ENCODE measurements at places on chromosomes 6 and 20.

DNA sequence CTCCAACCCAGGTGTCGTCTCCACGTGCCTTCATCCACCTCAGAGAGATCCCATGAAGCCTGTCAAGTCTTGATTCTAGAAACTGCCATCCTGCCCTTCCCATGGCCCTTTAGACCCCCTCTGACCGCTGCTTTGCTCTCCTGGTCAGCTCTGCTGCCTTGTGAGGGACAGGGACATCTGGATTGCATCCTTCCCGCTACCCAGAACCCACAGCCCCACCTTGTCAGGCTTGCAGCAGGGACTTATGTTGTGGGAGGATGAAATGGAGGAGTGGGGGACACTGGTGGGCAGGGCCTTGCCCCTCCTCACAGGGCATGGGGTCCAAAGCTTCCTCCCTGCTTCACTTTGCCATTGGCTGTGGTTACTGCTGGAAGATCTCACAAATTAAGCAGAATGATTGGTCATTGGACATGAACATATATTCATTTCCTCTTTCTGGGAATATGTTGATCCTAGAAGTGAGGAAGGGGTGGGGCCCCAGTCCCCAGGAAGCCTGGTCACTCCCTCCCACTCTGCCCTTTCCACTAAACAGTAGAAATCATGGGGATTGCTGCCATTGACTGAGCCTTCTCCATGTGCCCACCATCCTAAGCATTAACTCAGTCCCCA is 4.5 kb downstream of the GLP1R start:
- DNase-seq: no peak

GRCh38 chr20:39042279-39043150 is 80.4 kb downstream of the DHX35 start:
- peak; percentile 27 for DNase-seq

GRCh38 chr6:158408552-158409130 is 96.4 kb downstream of the TULP4 start:
- DNase-seq: peak; percentile 93

- DNase-seq: peak; percentile 96
Measured at GRCh38 chr6:75204217-75204958, 1.5 kb downstream of the COL12A1 start.

Measured in cardiac fibroblast (primary cell).